ENCODE measurements at places on chromosomes 2 and 18. TPM values are rescaled to one million over a fixed set of nuclear protein-coding genes. Genes with fewer than 3 reads are reported as not detected.

The CFC1 gene
- not detected for polyA plus RNA-seq

The CDH19 gene
- polyA plus RNA-seq, result 10.3 TPM

The CFAP53 gene
- polyA plus RNA-seq, result 0.34 TPM

The ADAM23 gene
- 2.4 TPM for polyA plus RNA-seq

The LINC00305 gene
- polyA plus RNA-seq, result not detected

The C2orf15 gene
- polyA plus RNA-seq, result 0.60 TPM
